ENCODE measurements at places on chromosomes 1 and 21.
A peak's percentile ranks its signal among the peaks of the same experiment; 100 is the strongest.

DNA sequence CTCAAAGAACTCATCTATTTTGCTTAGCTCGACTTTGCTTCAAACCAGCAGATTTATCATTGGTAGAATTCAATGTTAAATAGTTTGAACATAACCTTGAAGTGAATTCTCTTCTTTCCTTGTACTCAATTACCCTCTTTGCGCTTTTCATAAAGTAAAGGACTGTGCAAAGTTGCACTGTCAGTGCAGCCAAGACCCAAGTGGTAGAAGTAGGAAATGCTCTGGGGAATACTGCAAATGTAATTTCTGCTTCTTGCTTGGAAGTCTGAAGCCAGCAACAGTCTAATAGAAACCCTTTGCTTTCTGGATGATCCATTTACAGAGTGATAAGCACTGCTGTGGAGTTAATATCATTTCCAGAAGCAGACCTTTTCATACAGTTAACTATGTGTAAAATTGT lies 936.7 kb upstream of the TMPRSS15 start:
- no peak for DNase-seq
- no peak overlapping the region for H3K4me3 ChIP-seq
- H3K27ac ChIP-seq = no peak overlapping the region
- H3K36me3 ChIP-seq = no peaks in the 10 kb centered on the region

GRCh38 chr1:172449585-172450523 lies 6.0 kb upstream of the PIGC start:
- H3K4me1 ChIP-seq = peaks cover 29% of the 10 kb centered on the region
- H3K36me3 ChIP-seq = peaks cover 2% of the 10 kb centered on the region
- peaks cover 9% of the 10 kb centered on the region for H3K27me3 ChIP-seq
- no peak for DNase-seq

- H3K4me3 ChIP-seq = no peak overlapping the region
- no peaks in the 10 kb centered on the region for H3K4me1 ChIP-seq
- H3K27ac ChIP-seq = no peak overlapping the region
- no peak for DNase-seq
- no peaks in the 10 kb centered on the region for H3K36me3 ChIP-seq
- H3K27me3 ChIP-seq = peaks cover 13% of the 10 kb centered on the region
Observed at GRCh38 chr1:232538224-232538942, 91.5 kb downstream of the SIPA1L2 start.

DNA sequence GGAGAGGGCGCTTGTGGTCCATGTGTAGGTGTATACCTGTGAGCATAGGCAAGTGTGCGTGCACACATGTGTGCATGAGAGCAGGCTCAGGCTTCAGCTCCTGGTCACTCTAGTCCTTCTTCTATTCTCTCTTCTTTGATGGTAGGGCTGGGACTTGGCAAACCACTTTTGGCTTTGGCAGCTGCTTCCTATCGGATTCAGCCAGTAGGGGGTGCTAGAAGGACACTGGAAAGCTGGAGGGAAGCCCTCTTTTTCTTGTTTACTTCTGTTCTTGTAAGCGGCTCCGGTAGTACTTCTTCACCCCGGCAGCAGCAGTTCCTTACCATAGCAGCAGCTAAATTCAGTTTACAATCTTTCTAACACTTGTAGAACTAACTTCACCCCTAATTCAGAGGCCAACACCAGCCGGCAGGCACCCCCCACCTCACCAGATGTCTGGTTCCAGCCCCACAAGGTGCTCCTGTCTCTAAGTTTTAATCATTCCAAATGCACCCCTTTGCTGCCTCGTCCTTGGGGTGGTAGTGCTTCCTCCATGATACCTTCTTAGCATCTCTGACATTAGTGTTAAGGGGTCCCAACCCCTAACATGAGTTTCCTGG lies 25.1 kb downstream of the NENF start:
- H3K4me3 ChIP-seq = no peak overlapping the region
- H3K4me1 ChIP-seq = peaks cover 2% of the 10 kb centered on the region
- peak; percentile 28 for DNase-seq
- H3K27me3 ChIP-seq = no peaks in the 10 kb centered on the region
- H3K27ac ChIP-seq = peak overlapping the region; percentile 51

Measured in T-helper 17 cell (primary cell).